ENCODE measurements at places on chromosomes 3 and 15.
A peak's percentile ranks its signal among the peaks of the same experiment; 100 is the strongest.

GRCh38 chr3:70179111-70179510, 133.3 kb downstream of the MDFIC2 start:
- DNase-seq, result no peak

DNA sequence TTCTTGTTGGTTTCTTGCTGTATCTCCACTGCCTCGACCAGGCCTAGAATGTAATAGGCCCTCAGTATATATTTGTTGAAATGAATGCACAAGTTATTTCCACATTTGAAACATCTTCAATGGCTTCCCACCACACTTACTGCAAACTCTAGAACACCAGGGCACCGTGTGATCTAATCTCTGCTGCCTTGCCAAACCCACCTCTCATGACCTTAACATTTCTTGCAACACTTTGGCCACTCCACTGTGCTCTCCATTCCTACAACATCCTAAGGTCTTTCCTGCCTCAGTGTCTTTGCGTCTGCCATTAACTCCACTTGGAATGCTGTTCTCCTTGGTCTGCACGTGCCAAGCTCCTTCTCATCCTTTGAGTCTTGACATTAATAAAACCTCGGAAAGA, 14.1 kb downstream of the FRMD4B start:
- DNase-seq, result no peak

GRCh38 chr3:153855772-153856171, 265.4 kb upstream of the ARHGEF26 start:
- no peak for DNase-seq

- DNase-seq, result no peak
Observed at GRCh38 chr3:30711151-30711550, 104.8 kb downstream of the TGFBR2 start.

GRCh38 chr3:17551333-17551732, 191.1 kb downstream of the TBC1D5 start:
- DNase-seq, result no peak

- no peak for DNase-seq
Observed at GRCh38 chr15:36161771-36162212, 417.6 kb upstream of the CDIN1 start.

GRCh38 chr3:10706156-10706739, 109.8 kb upstream of the SLC6A11 start:
- DNase-seq, result no peak

DNA sequence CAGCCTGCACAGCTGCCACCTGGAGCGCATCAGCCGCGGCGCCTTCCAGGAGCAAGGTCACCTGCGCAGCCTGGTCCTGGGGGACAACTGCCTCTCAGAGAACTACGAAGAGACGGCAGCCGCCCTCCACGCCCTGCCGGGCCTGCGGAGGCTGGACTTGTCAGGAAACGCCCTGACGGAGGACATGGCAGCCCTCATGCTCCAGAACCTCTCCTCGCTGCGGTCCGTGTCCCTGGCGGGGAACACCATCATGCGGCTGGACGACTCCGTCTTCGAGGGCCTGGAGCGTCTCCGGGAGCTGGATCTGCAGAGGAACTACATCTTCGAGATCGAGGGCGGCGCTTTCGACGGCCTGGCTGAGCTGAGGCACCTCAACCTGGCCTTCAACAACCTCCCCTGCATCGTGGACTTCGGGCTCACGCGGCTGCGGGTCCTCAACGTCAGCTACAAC, 20.4 kb downstream of the NRROS start:
- no peak for DNase-seq

DNA sequence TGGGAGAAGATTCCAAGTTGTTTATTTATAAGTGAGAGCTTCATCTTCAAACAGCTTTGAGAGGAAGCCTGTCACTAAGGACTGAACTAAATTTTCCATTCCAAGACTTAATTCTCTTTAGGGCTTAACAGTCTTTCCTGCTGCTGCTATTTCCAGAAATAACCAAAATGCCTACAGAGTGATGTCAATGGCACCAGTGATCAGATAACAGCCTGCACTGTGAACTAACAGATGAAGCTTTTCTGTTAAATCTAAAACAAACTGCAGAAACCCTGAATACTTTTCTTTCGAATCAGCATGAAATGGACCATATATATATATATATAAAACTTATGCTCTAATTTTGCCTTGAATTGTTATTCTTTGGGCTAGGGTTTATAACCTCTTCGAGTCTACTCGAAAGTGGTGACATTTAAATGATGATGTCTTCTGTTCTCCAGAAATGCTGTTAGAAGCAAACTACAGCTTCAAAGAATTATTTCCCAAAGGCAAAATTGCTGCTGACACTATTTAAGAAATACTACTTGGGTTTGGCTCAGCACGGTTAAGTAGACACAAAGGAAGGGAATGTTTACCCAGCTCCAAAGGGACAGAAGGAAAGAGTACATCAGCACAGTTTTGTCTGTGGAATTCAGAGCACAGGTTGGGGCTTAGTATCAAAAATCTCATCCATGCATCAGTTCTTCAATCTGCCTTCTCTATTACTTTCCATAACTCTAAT, 238.5 kb upstream of the LRRN1 start:
- DNase-seq, result peak; percentile 64

DNA sequence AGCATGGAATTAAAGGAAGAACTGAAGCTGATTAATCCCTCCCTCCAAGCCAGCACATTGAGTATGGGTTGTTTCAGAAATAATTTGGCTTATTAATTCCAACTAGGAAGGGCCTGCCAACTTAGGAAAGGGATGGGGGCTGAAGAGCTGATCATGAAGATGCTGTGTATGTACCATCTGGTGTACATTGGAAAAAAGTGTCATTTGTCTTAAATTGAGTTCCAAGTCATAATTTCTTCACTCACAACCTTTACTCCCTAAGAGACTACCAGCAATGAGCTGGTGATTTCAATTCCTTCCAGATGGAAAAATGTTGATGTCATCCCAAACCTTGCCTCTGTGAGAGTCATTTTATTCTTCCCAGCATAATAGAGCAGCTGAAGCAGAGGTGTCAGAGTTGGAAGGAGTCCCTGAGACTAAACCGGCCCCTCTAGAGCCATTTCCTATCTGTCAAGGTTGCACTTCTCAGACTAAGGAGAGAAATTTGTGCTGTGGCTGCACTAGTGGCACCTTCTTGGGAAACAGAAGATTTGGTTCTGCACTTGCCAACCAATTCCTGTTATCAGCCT, 79.4 kb downstream of the GTPBP8 start:
- no peak for DNase-seq

DNA sequence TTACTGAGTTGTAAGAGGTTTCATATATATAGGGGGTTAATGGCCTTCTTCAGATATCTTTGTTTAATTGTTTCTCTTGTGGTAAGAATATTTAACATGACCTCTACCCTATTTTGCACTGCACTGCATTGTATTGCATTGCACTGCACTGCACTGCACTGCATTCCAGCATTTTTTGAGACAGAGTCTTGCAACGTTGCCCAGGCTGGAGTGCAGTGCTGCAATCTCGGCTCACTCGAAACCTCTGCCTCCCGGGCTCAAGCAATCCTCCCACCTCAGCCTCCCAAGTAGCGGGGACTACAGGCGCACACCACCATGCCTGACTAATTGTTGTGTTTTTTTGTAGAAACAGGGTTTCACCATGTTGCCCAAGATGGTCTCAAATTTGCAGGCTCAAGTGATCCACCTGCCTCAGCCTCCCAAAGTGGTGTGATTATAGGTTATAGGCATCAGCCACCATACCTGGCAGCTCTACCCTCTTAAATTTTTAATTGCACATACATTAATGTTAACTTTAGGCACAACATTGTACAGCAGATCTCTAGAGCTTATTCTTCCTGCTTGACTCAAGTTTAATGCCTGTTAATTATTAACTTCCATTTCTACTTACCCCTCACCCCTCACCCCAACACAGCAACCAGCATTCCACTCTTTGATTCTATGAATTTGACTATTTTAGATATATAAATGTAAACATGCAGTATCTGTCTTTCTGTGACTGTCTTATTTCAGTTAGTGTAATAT, 38.4 kb downstream of the NEDD4 start:
- no peak for DNase-seq

GRCh38 chr3:157119369-157119951, 40.5 kb downstream of the CCNL1 start:
- DNase-seq, result no peak

DNA sequence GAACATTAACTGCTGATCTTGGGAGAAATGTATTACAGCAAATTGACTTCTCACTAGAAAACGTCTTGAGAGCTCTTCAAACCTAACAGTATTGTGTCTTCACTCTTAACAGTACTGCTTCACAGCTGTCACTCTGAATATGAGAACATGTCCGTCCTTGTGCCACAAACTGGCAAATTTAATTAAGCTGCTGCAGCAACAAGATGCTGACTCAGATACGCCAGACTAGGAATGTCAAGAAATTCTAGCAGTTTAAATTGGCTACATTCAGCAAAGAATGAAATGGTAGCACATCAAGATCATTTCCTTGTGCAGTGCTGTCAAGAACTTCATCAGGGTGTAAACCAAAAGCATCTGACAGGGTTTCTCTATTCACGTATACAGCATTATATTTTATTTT, 7.6 kb downstream of the ICE2 start:
- peak; percentile 53 for DNase-seq

DNA sequence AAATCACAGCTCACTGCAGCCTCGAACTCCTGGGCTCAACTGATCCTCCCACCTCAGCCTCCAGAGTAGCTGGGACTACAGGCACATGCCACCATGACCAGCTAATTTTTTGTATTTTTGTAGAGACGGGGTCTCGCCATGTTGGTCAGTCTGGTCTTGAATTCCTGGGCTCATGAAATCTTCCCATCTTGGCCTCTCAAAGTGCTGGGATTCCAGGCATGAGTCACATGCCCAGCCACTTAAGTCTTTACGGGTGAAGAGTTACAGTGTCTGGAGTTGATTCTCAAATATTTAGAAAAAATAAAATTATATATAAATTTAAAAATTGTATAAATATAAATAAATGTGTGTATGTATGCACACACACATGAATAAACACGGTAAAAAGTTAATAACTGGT, 14.5 kb upstream of the KBTBD12 start:
- no peak for DNase-seq

GRCh38 chr15:41568350-41569017, 9.5 kb downstream of the TYRO3 start:
- peak; percentile 74 for DNase-seq

GRCh38 chr3:136546720-136547119, 205.5 kb downstream of the STAG1 start:
- DNase-seq, result no peak

GRCh38 chr3:27467545-27467944, 16.6 kb downstream of the SLC4A7 start:
- no peak for DNase-seq

DNA sequence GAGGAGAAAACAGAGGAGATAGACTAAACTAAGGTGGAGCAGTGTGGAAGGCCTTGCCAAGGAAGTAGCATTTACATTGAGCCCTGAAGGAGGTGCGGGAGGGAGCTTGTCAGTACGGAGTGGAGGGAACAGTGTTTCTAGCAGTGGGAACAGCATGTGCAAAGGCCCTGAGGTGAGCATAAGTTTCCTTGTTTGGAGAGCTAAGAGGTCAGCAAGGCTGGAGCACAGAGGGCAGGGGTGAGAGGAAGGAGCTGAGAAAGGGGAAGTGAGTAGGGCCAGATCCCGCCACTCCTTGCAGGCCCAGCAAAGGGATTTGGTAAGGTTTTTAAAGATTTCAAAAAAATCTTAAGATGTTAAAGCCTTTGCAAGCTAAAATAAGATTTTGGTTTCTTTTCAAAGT, 70.1 kb downstream of the HMCES start:
- DNase-seq, result no peak

DNA sequence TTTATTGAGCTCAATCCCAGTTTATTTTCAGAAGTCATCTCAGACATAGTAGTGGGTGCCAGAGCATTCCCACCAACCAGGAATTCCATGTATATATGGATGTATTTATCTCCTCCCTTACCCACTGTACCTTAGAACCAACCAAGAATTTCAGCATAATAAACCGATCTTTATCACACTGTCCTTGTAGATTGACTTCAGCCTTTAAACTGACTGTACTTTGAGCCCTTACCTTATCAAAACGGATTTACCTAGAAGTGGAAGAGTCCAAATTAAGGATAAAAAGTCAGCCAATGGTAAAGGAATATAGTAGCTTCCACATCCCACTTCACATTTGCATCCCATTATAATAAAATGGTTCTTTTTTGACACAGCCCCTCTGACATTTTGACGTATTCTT, 37.9 kb downstream of the GATM start:
- DNase-seq, result no peak

- no peak for DNase-seq
Observed at GRCh38 chr3:168424059-168424734, 328.5 kb upstream of the GOLIM4 start.

GRCh38 chr3:98877132-98877531, 24.4 kb downstream of the DCBLD2 start:
- no peak for DNase-seq

DNA sequence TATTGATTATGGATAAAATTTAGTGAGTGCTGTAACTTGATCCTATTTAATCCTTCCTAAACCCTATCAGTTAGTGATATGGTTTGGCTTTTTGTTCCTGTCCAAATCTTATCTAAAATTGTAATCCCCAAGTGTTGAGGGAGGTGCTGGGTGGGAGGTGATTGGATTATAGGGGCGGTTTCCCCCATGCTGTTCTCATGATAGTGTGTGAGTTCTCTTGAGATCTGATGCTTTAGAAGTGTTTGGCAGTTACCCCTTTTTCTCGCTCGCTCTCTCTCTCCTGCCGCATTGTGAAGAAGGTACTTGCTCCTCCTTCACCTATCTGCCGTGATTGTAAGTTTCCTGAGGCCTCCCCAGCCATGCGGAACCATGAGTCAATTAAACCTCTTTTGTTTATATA, 134.0 kb upstream of the SUCLG2 start:
- no peak for DNase-seq

DNA sequence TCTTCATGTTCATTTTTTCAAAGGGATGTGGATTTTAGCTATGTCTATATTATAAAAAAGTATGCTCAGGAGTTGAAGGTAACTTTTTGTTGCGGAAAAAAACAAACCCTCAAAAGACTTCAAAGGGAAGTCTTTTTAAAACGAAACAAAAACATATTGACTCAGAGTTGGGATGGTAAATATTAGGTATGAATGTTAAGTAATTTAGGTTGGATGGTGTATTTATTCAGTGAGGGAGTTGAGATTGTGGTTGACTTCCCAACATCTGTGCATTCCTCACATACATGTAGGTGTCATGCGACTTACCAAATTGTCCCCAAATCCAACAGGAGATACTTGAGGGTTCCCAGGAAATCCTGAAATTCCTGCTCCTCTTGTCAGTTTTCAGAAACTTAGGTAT, 32.7 kb upstream of the PLSCR5 start:
- no peak for DNase-seq

GRCh38 chr15:28921336-28921735, 35.6 kb downstream of the APBA2 start:
- no peak for DNase-seq
